Naive thymus-derived CD4-positive, alpha-beta T cell (primary cell): ENCODE measurements at places on chromosomes 6 and 20. TPM values are rescaled to one million over a fixed set of nuclear protein-coding genes. Genes with fewer than 3 reads are reported as not detected.

- no peaks in the 10 kb centered on the region for H3K36me3 ChIP-seq
- H3K4me1 ChIP-seq: no peaks in the 10 kb centered on the region
- DNase-seq: no peak
- no peak overlapping the region for H3K27ac ChIP-seq
- H3K27me3 ChIP-seq: no peaks in the 10 kb centered on the region
These were observed 32.7 kb downstream of the CYP24A1 start for GRCh38 chr20:54140927-54141566.

DNA sequence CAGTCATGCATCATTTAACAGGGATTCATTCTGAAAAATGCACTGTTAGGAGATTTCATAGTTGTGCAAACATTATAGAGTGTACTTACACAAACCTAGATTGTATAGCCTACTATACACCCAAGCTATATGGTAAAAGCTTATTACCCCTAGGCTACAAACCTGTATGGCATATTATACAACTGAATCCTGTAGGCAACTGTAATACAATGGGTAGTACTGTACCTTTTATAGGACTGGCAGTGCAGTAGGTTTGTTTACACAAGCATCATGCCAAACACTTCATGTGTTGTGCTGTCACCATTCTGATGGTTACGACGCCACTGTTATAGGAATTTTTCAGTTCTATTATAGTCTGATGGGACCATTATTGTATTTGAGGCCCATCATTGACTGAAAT, 39.3 kb upstream of the KHDC1 start:
- H3K4me3 ChIP-seq: no peak overlapping the region
- no peaks in the 10 kb centered on the region for H3K27me3 ChIP-seq
- H3K4me1 ChIP-seq: no peaks in the 10 kb centered on the region
- no peak overlapping the region for H3K27ac ChIP-seq
- no peak for DNase-seq
- H3K36me3 ChIP-seq: no peaks in the 10 kb centered on the region

Gene SLC4A11
- total RNA-seq: 0.19 TPM

DNA sequence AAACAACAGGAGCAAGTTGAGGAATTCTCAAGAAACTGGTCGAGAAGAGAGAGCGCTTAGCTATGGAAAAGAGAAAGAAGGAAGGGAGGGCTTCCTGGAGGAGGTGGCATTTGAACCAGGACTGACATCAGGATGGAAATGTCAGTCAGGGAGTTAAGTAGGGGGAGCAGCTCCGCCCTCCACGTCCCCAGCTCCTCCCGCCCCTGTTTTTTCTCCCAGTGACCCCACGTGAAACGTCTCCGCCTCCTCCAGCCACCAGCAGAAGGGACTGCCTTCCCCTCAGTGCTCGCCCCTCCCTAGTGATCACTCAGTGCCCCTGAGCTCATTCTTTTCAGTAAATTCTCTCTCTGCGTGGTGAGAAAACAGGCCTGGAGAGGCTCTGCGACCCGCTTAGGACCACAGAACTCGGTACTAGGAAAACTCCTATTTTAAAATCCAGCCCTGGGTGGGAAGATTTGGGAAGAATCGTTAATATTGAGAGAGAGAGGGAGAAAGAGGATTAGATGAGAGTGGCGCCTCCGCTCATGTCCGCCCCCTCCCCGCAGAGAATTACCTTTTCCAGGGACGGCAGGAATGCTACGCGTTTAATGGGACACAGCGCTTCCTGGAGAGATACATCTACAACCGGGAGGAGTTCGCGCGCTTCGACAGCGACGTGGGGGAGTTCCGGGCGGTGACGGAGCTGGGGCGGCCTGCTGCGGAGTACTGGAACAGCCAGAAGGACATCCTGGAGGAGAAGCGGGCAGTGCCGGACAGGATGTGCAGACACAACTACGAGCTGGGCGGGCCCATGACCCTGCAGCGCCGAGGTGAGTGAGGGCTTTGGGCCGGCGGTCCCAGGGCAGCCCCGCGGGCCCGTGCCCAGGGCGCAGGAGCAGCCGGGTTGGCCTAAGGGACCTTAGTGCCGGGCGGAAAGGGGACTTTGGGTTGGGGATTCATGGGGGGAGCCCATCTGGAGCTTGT, 4.6 kb downstream of the HLA-DPB1 start:
- H3K4me1 ChIP-seq: peaks cover 1% of the 10 kb centered on the region
- no peaks in the 10 kb centered on the region for H3K36me3 ChIP-seq
- H3K4me3 ChIP-seq: no peak overlapping the region
- no peak for DNase-seq
- no peak overlapping the region for H3K27ac ChIP-seq

GRCh38 chr20:60565083-60565482, 606.9 kb downstream of the CDH26 start:
- H3K4me1 ChIP-seq: no peaks in the 10 kb centered on the region
- H3K36me3 ChIP-seq: no peaks in the 10 kb centered on the region
- DNase-seq: no peak
- no peaks in the 10 kb centered on the region for H3K27me3 ChIP-seq

- no peak overlapping the region for H3K27ac ChIP-seq
- H3K36me3 ChIP-seq: peaks cover 19% of the 10 kb centered on the region
- peaks cover 84% of the 10 kb centered on the region for H3K4me1 ChIP-seq
- H3K27me3 ChIP-seq: no peaks in the 10 kb centered on the region
- DNase-seq: no peak
- no peak overlapping the region for H3K4me3 ChIP-seq
These were observed 6.8 kb downstream of the NFATC2 start for GRCh38 chr20:51535674-51536073.

Gene RPL7L1
- 78.1 TPM for total RNA-seq

DNA sequence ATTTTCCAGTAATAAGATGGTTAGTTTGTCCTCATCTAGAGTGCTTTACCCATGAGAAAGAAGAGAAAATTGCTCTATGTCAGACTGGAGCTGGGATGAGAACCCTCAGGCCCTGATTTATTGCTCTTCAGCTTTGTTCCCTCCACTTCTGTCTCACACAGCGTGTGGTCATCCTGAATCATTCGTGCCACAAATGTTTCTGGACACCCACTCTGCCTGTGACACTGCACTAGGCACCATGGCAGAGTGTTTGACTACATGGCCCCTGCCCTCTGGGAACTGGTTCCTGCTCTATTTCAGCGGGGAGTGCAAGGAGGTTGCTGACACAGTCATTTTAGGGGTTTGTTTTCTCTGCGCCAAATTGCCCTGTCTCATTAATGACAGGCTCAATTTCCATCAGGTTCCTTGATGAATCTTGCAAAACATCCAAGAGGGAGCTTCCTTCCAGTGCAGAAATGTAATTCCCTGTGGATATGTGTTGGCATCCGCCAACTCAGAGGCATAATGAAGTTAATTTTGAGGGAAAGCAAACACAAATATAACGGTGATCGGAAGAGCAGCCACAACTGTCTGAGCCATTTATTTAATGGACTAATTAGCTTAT, 207.5 kb downstream of the CLIC5 start:
- H3K4me3 ChIP-seq: no peak overlapping the region
- no peak overlapping the region for H3K27ac ChIP-seq
- H3K36me3 ChIP-seq: no peaks in the 10 kb centered on the region

Gene FOXS1
- not detected for total RNA-seq

DNA sequence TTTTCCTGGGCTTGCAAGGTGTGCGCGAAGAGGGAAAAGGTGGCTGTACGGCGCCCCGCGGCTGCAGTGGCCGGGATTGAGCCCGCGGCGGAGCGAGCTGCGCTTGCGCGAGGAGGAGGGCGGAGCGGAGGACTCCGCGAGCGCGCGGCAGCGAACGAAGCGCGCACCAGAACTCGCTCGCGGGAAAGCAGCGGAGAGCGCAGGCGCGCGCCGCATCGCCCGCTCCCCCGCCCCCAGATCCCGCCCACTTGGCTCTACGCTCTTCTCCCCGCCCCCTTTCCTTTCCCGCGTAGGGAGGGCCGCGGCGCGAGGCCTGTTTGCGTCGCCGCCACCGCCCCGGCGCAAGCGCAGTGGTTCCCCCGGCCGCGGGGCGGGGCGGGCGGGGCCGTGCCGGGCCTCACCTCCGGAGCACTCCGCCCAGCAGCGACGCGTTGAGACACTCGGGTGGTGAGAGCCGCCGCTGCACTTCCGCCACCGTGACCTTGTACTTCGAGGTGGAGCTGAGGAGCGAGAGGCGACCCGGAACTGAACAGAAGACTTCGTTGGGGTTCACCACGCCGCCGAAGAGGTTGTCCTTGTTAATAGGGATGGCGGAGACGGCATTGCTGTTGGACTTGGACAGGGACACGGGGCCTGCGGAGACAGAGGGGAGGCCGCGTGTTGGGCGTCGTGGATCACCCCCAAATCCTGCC, 10.6 kb downstream of the TFAP2A start:
- peak overlapping the region; percentile 77 for H3K4me3 ChIP-seq
- H3K36me3 ChIP-seq: no peaks in the 10 kb centered on the region
- H3K27me3 ChIP-seq: peaks cover 9% of the 10 kb centered on the region
- peak overlapping the region; percentile 9 for H3K27ac ChIP-seq

Gene IRF4
- total RNA-seq: 157 and 175 TPM in 2 replicates

Gene NKX2-2
- total RNA-seq: not detected in 2 replicates

GRCh38 chr6:35061102-35061615, 80.0 kb downstream of the TCP11 start:
- H3K36me3 ChIP-seq: no peaks in the 10 kb centered on the region
- no peak overlapping the region for H3K27ac ChIP-seq
- no peak for DNase-seq
- no peak overlapping the region for H3K4me3 ChIP-seq
- no peaks in the 10 kb centered on the region for H3K27me3 ChIP-seq
- no peaks in the 10 kb centered on the region for H3K4me1 ChIP-seq

DNA sequence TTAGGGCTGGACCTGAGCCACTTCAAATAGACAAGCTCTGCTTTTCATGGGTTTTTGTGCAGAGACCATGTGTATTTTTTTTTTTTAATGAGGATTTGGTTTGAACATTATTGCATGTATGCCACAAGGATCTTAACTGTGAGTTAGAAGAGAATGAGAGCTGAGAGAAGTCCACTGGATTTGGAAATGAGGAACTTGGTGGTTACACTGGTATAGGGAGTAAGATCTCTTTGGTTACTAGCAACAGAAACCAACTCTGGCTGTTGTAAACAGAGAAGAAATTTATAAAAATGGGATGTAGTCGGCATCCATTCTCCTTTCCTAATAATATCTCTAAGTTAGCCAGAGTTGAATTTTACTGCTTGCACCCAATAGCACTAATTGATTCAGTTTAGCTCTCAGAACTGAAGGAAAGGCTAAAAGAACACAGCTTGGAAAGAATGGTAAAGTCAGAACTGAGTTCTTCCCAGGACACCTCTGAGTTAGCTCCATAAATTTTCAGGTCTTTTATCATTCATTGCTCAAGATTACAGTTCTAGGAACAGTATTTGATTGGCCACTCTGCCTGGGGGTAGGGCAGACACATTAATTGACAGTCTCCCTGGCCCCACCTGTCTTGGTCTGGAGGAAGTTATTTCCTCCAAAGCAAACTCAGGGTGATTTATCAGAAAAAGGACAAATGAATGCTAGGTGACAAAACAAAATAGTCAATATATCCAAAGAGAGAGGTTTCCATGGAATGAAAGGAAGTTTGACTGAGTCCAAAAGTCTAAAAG, 3.9 kb upstream of the WFDC2 start:
- H3K4me1 ChIP-seq: peaks cover 3% of the 10 kb centered on the region
- H3K36me3 ChIP-seq: no peaks in the 10 kb centered on the region
- DNase-seq: no peak
- H3K4me3 ChIP-seq: no peak overlapping the region
- H3K27ac ChIP-seq: no peak overlapping the region
- H3K27me3 ChIP-seq: peaks cover 8% of the 10 kb centered on the region

DNA sequence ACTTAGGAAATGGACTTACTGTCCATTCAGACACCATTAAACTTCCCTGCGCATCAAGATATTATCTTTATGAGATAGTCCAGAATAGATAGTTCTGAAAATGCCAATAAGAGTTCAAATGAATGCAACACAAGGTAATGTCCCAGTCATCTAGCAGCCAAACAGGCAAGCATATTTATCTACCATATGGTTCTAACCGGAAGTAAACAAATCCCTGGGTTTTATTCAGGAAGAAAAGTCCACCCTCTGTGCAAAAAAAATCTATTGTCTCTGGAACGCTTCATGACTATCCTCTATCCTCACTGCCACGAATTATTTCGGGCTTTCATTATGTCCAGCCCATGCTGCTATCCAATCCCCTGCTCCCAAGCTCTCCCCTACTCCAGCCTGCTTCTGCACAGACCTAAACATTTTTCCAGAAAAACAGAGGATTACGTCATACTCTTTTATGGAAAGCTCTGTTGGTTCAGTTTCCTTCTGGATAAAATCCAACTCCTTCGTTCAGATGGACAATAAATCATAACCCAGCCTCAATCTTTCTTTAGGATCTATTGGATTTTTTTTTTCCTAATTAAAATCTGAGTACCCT, 11.4 kb downstream of the PPIL6 start:
- H3K36me3 ChIP-seq: no peaks in the 10 kb centered on the region
- H3K27me3 ChIP-seq: no peaks in the 10 kb centered on the region
- no peak for DNase-seq
- no peak overlapping the region for H3K4me3 ChIP-seq

Gene OR12D3
- not detected for total RNA-seq

GRCh38 chr6:31332637-31333602, 24.1 kb downstream of the HLA-B start:
- no peaks in the 10 kb centered on the region for H3K27me3 ChIP-seq
- no peaks in the 10 kb centered on the region for H3K36me3 ChIP-seq
- no peaks in the 10 kb centered on the region for H3K4me1 ChIP-seq
- DNase-seq: peak; percentile 51
- H3K27ac ChIP-seq: no peak overlapping the region

GRCh38 chr6:20620043-20620442, 85.8 kb downstream of the CDKAL1 start:
- no peak for DNase-seq
- H3K27me3 ChIP-seq: no peaks in the 10 kb centered on the region
- H3K36me3 ChIP-seq: no peaks in the 10 kb centered on the region
- H3K27ac ChIP-seq: no peak overlapping the region

GRCh38 chr6:137863091-137863797, 3.8 kb upstream of the TNFAIP3 start:
- H3K4me1 ChIP-seq: no peaks in the 10 kb centered on the region
- no peaks in the 10 kb centered on the region for H3K27me3 ChIP-seq
- no peak overlapping the region for H3K27ac ChIP-seq
- no peaks in the 10 kb centered on the region for H3K36me3 ChIP-seq
- H3K4me3 ChIP-seq: no peak overlapping the region

Gene SLC17A4
- total RNA-seq: not detected

GRCh38 chr20:33822423-33822822, 11.3 kb downstream of the CHMP4B start:
- no peak for DNase-seq
- H3K36me3 ChIP-seq: no peaks in the 10 kb centered on the region
- no peak overlapping the region for H3K4me3 ChIP-seq
- no peak overlapping the region for H3K27ac ChIP-seq
